ENCODE measurements at places on chromosomes 1 and 21.

- no peak for DNase-seq
Observed at GRCh38 chr1:12450756-12451559, 167.1 kb downstream of the DHRS3 start.

DNA sequence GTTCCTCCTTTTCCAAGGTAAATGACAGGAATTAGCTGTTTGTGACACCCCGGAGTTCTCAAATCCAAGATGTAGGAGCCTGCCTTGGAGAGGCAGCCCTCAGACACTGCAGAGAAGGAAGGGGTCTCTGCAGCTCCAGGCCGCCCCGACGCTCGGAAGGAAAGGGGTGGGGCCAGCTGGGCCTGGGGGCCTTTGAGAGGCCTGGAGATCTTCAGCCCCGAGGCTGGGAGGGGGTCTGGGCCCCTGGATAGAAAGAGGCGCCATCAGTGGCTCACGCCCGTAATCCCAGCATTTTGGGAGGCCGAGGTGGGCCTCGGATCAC, 1.1 kb upstream of the TNFRSF18 start:
- DNase-seq: no peak

DNA sequence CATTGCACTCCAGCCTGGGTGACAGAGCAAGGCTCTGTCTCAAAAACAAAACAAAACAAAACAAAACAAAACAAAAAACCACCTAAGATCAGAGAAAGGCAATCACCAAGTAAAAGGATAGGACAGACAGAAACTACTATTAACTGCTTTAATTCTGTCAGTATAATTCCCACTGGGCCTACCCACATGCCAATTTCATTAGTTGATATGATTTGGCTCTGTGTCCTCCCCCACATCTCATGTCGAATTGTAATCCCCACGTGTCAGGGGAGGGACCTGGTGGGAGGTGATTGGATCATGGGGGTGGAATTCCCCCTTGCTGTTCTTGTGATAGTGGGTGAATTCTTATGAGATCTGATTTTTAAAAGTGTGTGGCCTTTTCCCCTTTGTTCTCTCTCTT, 27.2 kb upstream of the CAPZB start:
- no peak for DNase-seq

GRCh38 chr1:153343811-153344717, 4.6 kb downstream of the PGLYRP4 start:
- DNase-seq: no peak

DNA sequence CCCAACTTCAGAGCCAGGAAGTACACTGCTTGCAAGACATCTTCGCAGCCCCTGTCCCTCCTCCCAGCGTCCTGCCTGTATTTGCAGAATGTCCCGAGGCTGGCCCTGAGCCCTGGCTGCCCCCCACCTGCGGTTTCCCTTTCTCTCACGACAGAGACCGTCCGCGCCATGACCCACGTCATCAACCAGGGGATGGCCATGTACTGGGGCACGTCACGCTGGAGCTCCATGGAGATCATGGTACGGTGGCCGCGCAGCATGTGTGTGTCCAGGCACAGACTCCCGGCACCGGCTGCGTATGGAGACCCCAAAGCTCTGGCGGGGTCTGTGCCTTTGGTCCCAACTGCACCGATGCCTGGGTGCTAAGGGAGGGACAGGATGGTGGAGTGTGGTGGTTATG, 48.6 kb downstream of the KCNAB2 start:
- DNase-seq: no peak

DNA sequence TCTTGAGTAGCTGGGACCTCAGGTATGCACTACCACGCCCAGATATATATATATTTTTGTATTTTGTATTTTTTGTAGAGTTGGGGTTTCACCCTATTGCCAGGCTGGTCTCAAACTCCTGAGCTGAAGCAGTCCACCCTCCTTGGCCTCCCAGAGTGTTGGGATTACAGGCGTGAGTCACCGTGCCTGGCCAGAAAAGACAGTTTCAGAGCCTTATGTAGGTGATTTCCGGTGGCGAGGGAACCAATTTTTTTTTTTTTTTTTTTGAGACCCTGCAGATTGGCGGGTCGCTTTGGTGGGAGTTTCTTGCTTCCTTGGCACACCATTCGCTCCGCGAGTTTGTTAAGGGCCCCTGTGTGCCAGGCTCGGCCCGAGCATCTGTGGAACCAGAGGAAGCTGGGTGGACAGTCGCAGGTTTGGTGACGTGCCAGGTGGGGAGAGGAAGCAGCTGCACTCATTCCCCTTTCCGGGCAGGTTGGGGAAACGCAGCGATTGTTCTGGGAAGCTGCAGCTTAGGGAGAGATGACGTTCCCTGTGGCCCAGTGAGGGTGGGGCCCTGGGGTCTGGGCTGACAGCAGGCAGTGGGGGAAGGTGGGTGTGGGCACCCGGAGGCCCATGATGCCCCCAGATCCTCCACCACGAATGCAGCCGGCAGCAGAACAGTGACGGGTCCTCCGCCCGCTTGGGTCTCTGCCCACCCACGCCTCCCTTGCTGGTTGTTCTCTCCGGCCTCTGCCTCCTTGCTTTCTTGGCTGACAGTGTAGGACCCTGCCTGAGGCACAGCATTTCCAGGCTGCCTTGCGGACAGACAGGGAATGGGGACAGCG, 25.1 kb downstream of the SPSB1 start:
- DNase-seq: no peak

DNA sequence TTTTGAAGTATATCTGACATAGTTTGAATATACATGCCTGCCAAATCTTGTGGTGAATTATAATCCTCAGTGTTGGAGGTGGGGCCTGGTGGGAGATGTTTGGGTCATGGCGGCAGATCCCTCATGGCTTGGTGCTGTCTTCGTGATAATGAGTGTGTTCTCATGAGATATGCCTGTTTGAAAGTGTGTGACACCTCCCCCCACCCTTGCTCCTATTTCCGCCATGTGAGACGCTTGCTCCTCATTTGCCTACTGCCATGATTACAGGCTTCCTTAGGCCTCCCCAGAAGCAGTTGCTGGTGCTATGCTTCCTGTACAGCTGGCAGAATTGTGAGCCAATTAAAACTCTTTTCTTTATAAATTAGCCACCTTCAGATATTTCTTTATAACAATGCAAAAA, 436.6 kb upstream of the BEND5 start:
- DNase-seq: no peak

- DNase-seq: no peak
Observed at GRCh38 chr1:221555689-221556433, 186.0 kb downstream of the DUSP10 start.

DNA sequence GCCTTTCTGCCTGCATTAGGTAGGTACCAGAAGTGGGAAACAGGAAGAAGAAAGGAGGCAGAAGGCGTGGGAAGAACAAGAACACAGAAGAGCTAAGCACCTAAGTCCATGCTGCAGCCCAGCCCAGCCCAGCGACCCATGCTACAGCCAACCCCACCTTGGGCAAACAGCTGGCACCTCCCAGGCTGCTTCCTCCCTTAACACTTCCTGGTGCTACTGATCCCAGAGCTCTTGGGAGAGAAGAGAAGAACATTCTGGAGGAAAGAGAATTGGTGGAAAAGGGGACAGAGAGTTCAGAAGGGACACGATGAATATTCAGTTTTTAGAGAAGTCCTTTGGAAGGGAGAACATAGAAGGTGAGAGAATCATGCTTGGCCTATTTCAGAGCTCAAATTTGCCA, 28.5 kb downstream of the PLEKHA6 start:
- no peak for DNase-seq

DNA sequence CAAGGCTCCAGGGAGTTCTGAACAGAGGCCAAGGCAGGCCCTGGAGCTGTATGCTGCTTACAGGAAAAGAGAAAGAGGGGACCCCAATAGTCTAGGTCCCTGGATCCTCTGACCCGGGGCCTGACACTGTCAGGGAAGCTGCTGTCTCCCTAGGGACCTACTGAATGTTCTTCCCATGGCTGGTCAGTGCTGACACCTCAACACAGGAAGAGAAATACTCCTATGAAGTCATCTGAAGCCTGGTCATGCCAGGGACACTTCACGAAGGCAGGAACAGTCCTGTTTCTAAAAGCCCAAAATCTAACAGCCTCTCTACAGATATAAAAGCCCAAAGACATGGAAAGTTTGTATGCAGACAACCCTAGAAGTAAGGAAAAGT, 1.7 kb upstream of the LAD1 start:
- DNase-seq: no peak

- no peak for DNase-seq
Observed at GRCh38 chr1:232627171-232627570, 2.8 kb downstream of the SIPA1L2 start.

DNA sequence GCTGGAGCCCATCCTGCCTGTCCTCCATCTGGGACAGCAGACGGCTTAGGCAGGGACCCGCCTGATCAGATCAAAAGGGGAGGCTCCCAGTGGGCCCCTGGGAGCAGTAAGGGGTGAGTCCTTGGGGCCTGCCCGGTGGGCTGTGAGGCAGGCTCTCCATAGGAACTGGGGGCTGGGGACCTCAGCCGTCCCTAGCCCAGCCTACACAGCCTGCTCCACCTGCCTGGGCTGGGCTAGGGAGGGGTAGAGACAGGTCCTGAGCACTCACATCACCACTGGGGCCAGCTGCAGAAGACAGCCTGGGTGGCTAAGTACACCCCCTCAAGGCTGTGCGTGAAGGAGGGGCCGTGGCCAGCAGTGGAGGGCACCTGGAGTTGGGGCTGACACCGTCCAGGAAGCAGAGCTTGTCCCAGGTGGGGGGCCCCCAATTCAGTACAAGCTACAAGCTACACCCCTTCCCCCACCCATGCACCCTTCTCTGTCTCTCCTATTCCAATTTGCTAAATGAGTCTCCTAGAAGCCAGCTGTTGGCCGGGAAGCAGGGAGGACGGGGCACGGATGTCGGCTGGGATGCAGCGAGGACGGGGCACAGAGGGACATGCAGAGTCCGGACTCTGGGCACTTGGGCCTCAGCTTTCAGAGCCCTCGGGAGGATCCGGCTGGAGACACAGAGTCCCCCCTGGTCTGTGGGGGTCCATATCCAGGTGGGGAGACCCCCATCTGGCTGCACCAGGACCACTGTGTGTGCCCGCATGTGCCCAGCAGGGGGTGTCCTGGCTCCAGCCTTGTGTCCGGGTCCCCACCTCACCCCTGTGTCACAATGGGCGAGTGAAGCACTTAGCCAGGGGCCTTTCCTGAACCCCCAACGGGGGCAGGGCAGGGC, 1.7 kb downstream of the ISG15 start:
- no peak for DNase-seq

DNA sequence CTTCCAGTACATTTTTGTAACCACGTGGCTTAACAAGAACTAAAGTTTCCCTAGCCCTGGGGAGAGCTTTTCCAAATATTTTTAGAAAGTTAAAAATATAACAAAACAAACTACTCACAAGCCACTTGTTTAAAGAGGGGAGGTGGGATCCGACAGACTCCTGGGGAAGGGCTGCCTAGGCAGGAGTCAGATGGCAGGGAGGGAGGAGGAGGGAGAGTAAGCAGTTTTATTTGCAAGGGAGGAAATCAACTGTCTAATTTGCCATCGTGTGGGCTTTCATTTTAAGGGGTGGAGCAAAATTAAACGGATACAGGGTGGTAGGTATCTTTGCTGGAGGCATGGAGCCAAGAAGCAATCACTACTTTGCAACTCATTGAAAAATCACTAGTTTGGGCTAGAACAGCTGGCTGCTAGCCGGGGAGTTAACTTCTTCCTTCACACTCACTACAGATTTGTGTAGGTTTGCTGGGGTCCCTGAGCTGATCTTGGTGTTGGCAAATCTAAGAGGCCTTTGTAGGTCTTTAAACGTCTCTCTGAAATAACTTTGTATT, 8.8 kb downstream of the BARHL2 start:
- no peak for DNase-seq

- DNase-seq: no peak
Observed at GRCh38 chr1:227774051-227774731, 39.0 kb downstream of the SNAP47 start.

GRCh38 chr21:21029164-21029563, 31.0 kb downstream of the NCAM2 start:
- no peak for DNase-seq

DNA sequence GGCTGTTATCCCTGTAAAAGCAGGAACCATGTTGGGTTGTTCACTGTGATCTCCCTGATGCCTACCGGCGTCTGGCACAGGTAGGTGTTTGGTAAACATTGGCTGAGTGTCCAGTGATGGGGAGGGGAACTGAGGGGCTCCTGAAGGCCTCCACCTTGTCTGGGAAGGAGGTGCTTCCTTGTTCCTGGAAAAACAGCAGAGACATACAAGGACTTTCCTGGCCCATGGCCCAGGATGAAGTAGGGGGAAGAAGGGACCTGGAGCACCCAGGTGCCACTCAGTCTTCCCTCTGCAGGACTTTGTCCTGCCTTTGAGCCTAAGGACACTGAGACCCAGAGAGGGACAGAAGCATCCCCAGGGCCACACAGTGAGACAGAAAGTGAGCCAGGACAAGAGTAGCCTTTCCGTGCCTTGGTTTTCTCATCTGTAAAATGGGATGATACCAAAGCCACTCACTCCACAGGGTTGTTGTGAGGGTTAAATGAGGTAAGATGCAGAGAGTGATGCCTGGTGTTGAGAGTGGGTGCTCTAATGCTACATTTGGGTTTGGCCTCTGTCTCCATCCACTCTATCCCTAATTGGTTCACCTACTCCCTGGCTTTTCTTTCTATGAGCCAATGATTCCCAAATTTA, 6.1 kb upstream of the HEYL start:
- DNase-seq: no peak

GRCh38 chr1:161069731-161070270, at the start of gene ARHGAP30:
Gene ARHGAP30, minus strand, starts transcription at chr1:161069891. Its CDS starts 267 bp downstream, at chr1:161069624.
- DNase-seq: no peak

GRCh38 chr1:224302947-224303346, 27.0 kb downstream of the NVL start:
- no peak for DNase-seq

DNA sequence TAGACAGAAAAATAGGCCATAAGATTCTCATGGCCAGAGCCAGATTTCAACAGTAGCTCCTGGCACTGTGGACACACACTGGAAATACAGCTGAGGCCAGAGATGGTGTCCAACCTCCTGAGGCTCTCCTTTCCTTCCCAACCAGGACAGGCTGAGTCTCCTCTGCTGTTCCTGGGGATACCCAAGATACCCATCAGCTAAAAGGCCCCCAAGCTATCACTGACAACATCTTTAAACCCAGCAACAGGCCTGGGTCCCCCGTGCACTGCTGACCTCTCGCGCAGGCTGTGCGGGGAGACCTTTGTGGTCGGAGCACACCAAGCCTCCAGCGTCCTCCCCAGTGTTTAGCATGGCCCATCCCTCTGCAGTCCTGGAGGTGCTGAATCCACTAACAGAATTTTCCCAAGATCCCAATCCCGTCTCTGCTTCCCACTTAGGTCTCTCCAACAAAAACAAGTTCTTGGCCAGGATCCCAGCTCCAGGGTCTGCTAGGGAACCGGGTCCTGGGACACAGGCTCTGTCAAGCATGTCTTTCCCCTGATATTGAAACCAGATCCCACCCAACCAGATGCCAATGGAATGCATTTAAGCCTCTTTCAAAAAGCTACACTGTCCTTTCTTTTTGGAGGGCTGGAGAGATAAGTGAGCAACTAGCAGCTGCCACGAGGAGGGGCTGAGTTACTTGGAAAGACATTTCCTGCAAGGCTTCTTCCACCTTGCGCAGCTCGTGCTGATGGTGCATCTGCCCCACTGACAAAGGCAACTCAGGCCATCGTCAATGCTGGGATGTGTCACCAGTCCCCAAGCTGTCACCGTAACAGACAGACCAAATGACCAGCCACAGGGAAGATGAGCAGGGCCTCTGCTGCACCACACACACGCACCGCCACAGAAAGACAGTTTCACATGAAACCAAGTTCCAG, 73.2 kb downstream of the BCAR3 start:
- DNase-seq: peak; percentile 84

GRCh38 chr1:202709276-202710041, 795 bp downstream of the SYT2 start:
- DNase-seq: no peak

Data from NCI-H446 (cell line).